ENCODE measurements at places on chromosomes 11 and 22.
A peak's percentile ranks its signal among the peaks of the same experiment; 100 is the strongest.

- no peak for DNase-seq
These were observed 513.4 kb downstream of the TBC1D22A start for GRCh38 chr22:47275605-47276449.

GRCh38 chr11:15750535-15751308, 605.6 kb downstream of the SOX6 start:
- DNase-seq, result no peak

DNA sequence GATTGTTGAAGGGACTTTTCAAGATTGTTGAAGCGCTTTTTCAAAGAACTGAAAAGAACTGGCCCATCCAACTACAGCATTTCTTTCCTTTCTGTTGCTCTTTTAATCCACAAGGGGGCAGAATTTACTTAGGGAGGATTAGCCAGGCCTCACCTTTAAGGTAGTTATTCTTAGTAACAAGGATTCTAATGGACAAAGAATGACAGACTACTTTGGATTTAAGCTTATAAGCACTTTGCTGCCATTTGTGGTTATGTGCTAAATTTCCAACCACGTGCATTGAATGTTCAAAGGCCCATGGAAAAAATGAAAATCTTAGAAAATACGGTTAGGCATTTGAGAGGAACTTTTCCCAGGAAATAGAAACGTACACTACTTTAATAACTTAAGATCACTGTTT, 49.5 kb upstream of the HSPA8 start:
- no peak for DNase-seq

GRCh38 chr11:87039371-87039770, 1.6 kb downstream of the TMEM135 start:
- no peak for DNase-seq

DNA sequence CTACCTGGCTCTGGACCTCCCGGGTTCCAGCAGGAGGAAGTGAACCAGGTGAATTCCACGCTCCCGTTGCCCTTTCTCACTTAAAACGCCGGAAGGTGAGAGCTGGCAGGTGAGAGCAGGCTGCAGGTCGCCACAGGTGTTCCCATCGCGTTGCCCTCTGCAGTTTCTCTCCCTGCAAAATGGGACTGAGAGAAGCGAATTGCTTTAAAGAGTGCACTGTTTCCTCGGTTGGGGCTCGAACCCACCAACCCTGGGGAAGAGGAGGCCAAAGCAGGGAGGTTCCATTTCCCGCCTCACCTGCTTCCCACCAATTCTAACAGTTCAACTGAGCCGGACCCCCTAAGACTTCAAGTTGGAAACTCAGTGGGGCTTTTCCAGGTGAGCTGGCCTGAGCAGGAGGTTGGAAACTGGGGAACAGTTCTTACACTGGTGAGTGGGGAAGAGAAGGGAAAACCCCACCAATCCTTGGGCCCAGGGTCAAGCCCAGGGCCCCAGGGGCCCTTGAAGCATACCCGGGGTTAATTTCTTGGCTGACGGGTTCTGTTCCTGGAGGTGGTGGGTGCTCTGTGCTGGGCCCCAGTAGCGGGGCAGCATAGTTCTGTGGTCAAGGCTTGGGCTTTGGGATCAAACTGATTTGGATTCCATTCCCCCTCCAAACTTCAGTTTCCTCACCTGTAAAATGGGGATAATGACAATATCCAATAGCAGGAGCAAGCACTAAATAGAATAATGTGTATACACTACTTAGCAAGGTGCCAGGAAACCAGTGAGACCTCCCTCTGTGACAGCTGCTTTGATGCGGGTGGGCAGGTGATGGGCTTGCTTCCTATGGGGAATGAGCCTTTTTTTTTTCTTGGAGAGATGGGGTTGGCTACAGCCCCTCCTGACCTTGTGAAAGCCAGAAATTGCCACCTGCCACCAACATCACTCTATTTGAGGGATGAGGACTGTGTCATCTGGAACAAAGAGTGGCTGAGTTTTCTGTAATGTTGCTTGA, 788 bp downstream of the CD82 start:
- no peak for DNase-seq

DNA sequence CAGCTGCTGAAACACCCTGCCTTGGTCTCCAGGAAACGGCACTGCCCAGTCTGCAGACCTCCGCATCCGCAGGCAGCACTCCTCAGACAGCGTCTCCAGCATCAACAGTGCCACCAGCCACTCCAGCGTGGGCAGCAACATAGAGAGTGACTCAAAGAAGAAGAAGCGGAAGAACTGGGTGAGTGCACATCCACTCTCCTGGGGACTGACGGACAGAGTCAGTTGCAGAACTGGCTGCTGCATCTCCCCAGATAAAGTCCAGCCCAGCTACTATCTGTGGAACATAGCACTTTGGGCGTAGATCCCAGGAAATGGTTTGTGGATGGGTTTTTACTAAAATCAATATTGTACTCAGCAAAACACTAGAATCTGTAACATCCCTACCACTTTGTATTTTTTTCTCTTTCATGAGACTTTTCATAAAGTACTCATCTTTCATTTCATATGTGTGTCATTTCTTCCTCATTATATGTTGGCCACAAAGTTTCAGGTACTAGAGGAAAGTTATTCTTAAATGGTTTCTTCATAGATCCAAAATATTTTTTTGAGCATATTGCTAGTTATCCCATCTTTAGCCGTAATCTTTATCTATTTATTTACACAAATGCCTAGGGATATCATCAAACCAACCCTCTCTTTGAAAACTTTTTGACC, 80.1 kb downstream of the DBX1 start:
- no peak for DNase-seq

DNA sequence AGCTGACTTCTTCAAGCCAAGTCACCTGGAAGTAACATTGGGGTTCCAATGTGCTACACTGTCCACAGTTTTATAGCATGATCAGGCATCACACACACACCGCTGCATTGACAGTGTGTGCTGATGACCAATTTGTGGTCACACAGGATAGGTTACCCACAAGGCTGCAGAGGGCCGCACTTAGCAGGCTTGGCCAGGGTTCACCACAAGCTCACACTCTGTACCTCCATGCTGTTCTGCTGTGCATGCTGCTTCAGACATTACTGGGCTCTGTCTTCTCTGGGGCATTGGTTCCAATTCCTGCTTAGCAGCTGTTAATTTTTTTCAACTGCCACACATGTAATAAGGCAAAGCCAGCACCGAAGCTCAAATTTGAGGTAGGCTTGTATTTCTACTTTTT, 11.0 kb upstream of the NRIP3 start:
- no peak for DNase-seq

- peak; percentile 19 for DNase-seq
These were observed 2.0 kb downstream of the PYGM start for GRCh38 chr11:64757549-64758329.

DNA sequence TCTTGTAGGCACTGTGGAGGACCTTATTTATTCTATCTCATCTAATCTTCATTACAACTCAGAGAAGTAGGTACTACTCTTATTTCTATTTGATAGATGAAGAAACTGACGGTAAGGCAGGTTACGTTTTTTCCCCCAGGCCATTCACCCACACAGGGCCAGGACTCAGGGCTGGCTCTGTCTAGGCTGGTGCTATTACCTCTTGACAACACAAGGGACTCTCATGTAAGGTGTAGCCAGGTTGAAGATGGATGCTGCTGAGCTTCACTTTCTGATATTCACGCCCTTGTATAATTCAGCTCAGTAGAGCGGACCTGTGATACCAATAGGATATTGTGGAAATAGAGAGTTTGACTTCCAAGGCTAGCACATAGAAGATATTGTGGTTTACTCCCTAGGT, 413.1 kb upstream of the NARS2 start:
- no peak for DNase-seq

DNA sequence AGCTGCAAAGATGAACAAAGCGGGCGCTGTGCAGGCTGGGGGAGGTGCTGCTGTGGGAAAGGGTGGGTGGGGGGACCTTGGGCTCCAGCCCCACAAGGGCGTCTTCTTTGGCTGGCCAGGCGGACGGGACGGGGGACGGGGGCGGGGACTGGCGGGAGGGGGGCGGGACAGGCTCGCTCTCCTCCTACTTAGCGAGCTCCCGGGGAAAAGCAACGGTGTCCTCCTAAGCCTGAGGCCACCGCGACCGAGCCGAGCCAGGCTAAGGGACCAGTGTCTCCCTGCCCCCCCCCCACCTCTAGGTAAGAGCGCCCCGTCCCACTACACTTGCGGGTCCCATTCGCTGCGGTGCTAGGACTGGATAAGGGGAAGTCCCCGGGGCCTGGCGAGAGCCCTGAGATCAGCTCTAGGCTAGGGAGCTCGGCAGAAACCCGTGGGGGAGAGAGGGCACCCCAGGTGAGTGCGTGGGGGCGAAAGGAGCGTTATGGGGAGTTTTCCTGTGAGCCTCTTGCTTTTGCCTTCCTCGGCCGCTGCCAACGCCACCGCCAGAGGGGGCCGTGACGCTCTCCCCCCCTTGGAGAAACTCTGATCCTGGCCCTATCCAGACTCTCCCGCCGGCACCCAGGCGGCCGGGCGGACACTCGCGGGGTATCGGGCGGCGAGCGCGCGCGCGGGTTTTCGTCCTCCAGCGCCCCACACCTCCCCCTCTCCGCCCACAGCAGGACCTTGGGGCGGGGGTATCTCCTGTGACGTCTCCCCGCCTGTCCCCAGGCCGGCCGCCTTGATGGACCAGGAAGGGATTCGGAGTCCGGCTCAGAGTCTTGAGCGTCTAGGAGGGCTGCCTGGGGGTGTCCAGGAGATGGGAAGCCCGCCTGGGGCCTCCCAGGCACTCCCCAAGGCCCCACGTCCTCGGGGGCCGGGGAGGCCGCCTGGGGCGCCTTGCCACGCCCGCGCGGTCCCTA, at the start of gene PHLDB1:
Gene PHLDB1 (plus strand): TSS at position 215 of the 959 bp plus-strand sequence. CDS start 6,222 bp downstream, outside the sequence.
- peak; percentile 59 for DNase-seq

DNA sequence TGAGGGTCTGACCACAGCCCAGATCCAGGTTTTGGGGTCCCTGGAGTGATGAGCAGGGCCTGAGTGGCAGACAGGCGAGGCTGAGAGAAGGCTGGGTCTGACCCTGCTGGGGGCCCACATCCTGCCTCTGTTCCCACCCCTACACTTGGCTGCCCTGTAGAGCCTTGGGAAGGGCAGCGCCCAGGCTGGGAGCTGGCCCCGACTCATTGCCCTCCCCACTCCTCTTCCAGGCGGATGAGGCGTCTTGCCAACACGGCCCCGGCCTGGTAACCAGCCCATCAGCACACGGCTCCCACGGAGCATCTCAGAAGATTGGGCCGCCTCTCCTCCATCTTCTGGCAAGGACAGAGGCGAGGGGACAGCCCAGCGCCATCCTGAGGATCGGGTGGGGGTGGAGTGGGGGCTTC, 4.9 kb downstream of the DERL3 start:
- DNase-seq, result peak; percentile 19

GRCh38 chr11:19379465-19379864, 138.7 kb upstream of the E2F8 start:
- no peak for DNase-seq

DNA sequence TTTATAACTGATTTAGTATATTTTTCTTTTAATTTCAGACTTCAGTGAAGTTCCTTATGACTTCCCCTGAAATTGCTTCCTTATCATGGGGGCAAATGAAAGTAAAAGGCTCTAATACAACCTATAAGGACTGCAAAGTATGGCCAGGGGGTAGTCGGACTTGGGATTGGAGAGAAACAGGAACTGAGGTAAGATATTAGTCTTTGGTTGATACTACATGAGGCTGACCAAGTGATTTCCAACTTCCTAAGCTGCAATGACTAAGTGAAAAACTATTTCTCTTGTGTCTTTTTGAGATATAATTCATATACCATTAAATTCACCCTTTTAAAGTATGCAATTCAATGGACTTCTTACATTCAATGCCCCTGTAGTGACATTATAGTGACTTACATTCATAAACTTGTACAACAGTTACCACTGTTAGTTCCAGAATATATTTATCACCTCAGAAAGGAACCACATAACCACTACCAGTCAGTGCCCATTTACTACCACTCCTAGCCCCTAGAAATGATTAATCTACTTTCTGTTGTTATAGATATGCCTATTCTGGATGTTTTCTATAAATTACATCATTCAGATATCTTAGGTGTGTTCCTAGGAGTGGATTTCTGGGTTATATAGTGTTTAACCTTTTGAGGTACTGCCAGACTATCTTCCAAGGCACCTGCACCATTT, 21.6 kb downstream of the AAMDC start:
- no peak for DNase-seq

Measured in activated naive CD4-positive, alpha-beta T cell treated with anti-CD3 and anti-CD28 coated beads, Interleukin-2, amount 10 ng/mL, durations not matched to agents 7 days and 5 days (primary cell).